ENCODE measurements at places on chromosomes 12 and 14.

GRCh38 chr12:55972456-55972855, 1.4 kb upstream of the RAB5B start:
- no peak for DNase-seq

GRCh38 chr12:118986050-118986449, 4.7 kb downstream of the SRRM4 start:
- DNase-seq, result no peak

- no peak for DNase-seq
Observed at GRCh38 chr14:92093320-92093719, 13.1 kb downstream of the ATXN3 start.

GRCh38 chr12:52534482-52534881, 14.3 kb upstream of the KRT5 start:
- no peak for DNase-seq

- no peak for DNase-seq
Observed at GRCh38 chr14:99818503-99819036, 25.4 kb downstream of the EML1 start.

DNA sequence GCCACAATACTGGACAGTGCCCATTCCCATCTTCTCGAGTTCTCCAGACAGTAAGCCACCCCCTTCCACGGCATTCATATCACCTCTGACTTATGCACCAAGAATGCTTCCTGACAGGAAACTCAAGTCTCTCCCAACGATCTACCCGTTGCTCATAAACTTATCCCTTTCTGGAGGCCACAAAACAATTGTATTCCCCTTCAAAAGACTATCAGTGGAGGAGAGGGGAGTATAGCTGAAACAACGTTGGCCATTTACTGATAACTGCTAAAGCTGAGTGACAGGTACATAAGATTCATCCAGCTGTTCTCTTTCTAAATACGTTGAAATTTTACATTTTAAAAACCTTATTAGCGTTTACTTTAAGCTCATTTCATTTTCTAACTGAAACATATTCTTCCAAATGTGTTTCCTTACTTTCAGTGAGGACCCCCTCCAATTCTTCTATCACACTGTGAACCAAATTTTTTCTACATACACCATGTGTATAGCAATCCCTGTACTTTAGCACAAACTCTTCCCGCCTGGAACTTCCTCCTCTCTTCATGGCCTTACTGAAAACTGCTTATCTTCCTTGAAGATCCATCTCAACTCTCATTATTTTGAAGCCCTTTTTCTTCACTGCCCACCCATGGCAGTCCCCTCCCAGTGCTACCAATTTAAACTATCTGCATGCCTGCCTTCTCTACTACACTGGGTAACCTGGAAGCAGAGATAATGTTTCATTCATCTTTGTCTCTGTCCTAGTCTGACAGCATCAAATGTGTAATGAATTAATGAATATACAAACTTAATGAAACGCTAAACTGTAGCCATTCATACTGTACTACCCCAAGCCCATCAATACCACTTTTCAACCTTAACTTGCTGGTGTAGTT, 28.8 kb downstream of the ATXN2 start:
- DNase-seq, result peak; percentile 83

DNA sequence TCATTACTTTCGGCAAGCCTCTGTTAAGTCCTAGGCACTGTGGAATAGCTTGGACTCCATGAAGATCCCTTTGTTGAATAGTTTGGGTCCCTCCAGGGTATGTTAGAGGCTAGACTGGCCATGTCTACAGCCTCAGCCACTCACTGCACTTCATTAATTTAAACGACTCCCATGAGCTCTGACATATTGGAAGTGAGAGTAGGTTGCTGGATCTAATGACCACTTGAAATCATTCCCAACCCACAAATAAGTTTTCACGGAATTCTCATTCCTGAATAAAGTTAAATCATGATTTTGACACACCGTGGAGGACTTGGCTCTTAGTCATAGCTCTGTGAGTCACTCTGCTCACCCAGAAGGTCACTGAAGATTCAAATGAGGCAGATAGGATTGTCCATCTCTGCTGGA, 21.4 kb upstream of the APPL2 start:
- DNase-seq, result peak; percentile 63

DNA sequence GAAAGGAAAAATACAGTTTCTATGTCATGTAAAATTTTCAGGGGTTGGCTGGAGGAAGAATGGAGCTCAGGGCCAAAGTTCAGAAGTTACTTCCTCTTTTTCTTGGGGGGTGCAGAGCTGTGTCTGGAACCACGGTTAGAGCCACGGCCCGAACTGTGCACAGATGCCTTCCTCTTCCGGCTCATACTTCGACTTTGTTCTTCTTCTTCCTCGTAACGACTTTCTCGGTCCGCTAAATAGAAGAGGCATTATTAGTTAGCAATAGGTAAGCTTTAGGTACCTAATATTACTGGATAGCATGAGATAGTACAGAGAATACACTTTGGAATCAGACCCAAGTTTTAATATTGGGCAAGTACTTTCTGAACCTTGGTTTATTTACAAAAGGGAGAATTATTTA, 31.2 kb downstream of the SUPT16H start:
- DNase-seq, result no peak

- no peak for DNase-seq
Observed at GRCh38 chr12:106625976-106626375, 43.2 kb downstream of the RFX4 start.

- no peak for DNase-seq
Observed at GRCh38 chr14:105495101-105495989, 4.3 kb downstream of the TEDC1 start.

DNA sequence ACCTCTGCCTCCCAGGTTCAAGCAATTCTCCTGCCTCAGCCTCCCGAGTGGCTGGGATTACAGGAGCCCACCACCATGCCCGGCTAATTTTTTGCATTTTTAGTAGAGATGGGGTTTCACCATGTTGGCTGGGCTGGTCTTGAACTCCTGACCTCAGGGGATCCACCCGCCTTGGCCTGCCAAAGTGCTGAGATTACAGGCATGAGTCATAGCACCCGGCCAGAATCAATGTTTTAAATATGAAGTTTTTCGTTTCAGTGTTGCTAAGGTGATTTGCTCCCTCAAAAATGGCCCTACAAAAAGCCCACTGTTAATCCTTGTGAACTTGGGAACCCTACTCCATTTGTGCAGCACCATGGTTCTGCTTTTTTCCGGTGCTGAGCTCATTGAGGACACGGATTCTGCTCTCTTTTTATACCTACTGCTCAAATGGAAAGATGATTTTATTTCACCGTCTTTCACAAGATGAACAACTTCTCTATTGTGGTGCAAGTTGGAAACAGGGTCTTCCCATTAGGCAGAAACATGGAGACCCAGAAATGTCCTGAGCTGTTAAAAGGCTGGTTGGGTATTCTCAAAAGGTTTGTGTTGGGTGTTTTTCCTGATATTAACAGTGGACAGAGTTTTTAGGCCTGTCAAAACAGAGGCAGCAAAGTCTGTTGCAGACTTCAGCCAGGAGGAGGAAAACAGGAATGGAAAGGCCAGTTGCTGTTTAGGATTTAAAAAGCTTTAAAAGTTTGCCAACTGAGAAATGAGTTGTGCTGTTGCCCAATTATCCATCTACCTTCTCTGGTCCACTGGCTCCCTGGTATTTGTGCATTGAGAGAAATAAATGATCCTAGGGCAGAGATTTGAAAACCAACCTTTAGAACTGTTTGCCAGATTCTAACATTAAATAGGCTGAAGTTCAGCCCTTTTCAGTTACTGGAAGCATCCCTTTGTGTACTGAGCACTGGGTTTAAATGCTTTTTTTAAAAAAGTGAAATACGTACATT, 85.8 kb downstream of the ATP23 start:
- no peak for DNase-seq

DNA sequence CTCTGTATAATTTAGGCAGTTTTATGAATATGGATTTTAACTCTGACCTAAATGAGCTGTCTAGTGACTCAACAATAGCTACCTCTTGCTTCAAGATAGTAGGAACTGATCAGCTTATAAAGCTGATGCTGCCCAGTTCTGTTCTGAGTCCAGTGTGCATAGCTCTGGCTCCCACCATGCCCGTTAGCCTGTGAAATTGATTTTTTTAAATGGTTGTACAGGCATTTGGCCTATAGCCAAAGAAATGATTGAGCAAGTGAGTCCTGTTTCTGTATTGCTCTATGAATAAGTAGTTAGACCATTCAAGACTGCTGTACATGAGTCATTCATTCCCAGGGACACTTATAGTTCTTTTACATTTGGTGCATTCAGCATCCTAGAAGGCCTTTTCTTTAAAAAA, 36.4 kb downstream of the SAMD4A start:
- no peak for DNase-seq

GRCh38 chr12:130765186-130765659, 49.1 kb upstream of the RIMBP2 start:
- no peak for DNase-seq

GRCh38 chr14:34035934-34036250, 85.0 kb upstream of the EGLN3 start:
- DNase-seq, result no peak

DNA sequence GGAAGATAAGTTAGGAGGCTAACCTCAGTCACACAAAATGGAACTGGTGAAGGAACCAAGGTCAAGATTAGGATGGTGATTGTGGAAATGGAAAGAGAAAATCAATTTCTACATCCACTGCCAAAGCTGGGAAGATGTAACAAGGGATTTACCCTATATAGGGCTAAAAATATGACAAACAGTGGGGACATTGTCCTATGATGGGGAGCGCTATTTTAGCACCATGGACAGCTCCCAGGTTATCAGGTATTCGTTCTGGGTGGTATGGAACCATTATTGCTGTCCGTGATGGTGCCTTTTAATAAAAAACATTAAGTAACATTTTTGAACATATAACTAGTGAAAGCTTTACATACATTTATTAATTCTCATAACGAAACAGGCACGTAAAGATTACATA, 124.0 kb downstream of the NDUFA12 start:
- peak; percentile 26 for DNase-seq

Measured in HTR-8/SVneo (cell line).